ENCODE measurements at places on chromosomes 13 and 19.

GRCh38 chr13:72204291-72204690 is 337.3 kb upstream of the DACH1 start:
- DNase-seq: no peak

DNA sequence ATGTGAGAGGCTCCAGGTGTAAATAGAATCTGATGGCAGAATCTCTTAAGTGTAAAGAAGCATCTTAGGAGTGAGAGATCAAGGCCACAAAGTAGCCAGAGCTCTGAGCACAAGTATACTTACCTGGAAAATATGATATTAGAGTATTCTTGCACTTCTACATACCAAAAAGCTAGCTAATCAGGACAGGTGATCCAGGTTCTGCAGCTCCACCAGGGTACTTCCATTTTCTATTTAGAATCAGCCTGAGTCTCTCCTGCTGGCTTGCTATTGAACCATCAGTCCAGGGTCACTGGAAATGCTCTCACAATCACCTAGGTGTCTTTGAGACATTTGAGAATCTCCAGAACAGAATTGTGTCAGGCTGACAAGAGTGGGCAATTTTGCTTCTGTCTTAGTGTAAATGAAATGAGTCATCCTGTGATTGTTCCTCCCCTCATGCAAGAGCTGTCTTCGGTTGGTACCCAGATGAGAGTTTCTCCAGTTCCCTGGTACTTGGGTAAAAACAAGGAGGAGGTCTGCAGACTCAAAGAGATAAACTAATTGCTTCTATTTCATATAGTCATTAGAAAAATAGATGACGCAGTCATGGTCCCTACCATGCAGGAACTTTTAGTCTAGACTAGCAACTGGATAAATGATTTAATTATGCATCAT is 14.6 kb downstream of the ZNF254 start:
- DNase-seq: no peak

DNA sequence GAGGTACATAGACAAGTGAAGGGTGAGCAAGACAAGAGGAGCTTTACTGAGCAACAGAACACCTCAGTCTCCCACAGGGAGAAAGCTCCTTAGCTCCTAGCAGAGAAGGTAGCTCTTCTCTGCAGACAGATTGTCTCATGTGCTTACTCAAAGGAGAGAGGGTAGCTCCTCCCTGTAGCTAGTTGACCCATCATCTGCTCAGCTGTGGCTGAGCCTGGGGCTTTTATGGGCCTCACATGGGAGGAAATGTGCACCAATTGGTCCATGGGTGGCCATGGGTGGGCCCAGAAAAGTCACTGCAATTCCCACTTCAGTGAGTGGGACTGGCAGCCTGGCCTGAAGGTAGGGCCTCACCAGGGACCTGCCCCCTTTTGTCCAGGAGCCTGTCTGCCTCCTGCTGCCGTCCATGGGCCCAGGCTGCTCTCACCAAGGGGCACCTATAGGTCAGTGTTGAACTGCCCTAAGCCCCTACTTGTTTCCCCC is 246.2 kb downstream of the GPC6 start:
- DNase-seq: no peak

DNA sequence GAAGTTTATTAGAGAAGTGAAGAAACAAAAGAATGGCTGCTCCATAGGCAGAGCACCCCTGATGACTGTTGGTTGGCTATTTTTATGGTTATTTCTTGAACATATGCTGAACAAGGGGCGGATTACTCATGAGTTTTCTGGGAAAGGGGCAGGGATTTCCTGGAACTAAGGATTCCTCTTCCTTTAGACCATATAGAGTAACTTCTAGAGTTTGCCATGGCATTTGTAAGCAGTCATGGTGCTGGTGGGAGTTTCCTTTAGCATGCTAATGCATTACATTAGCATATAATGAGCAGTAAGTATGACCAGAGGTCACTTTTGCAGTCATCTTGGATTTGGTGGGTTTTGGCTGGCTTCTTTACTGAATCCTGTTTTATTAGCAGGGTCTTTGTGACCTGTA is 38.7 kb upstream of the PCDH8 start:
- DNase-seq: no peak

- DNase-seq: peak; percentile 26
Measured at GRCh38 chr19:28878862-28879566, 333.9 kb downstream of the UQCRFS1 start.

Measured in activated T-cell treated with anti-CD3 and anti-CD28 coated beads for 24 hours (primary cell).